ENCODE measurements at places on chromosomes 2 and 18. TPM values are rescaled to one million over a fixed set of nuclear protein-coding genes. Genes with fewer than 3 reads are reported as not detected.

PFN4 gene
- not detected for total RNA-seq

NOP58 gene
- total RNA-seq: 97.3 TPM

ANKRD30B gene
- total RNA-seq: not detected

DCDC2C gene
- total RNA-seq: not detected

CYP27A1 gene
- total RNA-seq: 89.0 TPM

PPP1R1C gene
- 1.3 TPM for total RNA-seq

Measured in omental fat pad (tissue), 4 donors.